NCI-H1105 treated with DMSO at 0.1 percent for 48 hours (cell line): ENCODE measurements at places on chromosomes 3 and 15.

DNA sequence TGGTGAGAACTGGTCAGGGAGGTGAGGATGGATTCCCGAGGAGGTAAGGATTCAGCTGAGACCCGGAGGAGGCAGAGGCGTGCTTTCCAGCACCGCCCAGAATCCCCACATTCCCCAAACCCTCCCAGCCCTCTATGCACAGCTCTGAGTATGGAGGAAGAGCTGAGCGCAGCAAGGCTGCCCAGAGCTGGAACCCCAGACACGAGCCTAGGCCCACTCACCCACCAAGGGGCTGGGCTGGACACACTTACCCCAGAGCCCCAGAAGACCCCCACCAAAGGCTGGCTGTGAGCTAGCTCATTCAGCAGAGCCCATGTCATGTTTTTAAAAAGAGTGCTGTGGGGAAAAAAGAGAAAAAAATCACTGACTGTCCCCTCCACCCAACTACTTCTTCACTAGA, 271.5 kb downstream of the XXYLT1 start:
- DNase-seq: no peak

DNA sequence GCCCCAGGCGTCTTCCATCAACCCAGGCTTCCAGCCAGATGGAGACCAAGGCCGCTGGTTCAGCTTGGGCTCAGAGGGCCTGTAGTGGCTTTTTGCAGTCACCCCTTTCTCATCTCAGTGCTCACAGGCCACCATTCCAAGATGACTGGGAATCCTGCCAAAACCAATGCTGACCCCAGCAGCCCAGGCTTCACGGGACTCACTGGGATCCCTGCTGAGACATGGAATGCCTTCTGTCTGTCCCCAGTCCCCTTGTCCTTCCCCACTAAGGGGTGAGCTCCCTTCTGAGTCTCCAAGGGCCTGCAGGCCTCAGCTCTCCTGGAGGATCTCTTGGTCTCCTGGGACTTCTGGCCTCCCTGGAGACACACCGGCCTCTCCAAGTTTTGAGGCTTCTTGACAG, 77.4 kb upstream of the SEC13 start:
- DNase-seq: no peak

- DNase-seq: peak; percentile 5
Observed at GRCh38 chr3:72892081-72892775, 4.4 kb downstream of the GXYLT2 start.

DNA sequence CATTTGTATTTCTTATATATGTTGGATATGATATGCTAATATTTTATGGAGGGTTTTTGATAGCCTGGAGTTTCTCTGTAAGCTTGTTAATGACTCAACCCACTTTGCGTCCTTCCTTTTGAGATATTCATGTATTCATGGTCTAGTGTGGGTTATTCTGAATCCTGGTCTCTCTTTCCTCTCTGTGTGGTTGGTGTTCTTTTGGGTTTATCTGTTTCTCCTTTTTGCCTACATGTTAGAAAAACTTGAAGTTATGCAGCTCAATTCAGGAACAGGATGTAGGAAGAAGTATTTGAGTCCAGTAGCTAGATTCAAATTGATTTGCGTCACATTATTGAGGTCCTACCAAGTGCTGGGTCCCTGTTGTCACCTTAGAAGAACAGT, 28.1 kb downstream of the CMTM7 start:
- no peak for DNase-seq
